ENCODE measurements at places on chromosomes 13 and 19. TPM values are rescaled to one million over a fixed set of nuclear protein-coding genes. Genes with fewer than 3 reads are reported as not detected.
A peak's percentile ranks its signal among the peaks of the same experiment; 100 is the strongest.

Gene UBE2L5
- total RNA-seq, result not detected

DNA sequence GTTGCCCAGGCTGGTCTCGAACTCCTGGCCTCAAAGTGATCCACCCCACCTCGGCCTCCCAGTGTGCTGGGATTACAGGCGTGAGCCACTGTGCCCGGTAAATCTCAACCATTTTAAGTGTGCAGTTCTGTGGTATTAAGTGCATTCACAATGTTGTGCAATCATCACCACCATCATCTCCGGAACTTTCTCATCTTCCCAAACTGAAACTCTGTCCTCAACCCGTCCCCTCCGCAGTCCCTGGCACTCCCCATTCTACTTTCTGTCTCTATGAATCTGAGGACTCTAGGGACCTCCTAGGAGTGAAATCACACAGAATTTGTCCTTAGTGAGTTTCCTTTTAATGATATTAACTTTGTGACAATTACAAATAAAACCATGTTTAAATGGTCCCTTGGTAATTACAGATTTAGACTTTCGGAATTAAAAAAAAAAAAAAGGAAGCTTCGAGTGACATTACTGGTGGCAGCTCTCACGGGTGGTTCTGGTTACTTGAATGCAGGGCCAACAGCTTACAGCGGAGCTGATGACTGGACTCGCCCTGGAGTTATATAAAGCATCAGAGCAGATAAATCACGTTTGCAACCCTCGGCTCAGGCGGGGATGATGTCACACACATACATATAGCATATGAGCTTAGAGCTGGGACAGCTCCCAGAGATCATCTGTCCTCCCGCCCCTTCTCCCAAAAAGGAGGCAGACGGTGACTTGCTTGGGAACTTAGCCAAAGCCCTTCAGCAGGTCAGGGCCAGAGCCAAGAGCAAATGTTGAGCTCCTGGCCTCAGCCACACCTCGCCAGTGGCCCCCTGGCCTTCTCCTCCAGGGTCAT, 89.8 kb downstream of the ZNF557 start:
- DNase-seq, result peak; percentile 95

Gene TMEM255B
- total RNA-seq, result 1.4 TPM

DNA sequence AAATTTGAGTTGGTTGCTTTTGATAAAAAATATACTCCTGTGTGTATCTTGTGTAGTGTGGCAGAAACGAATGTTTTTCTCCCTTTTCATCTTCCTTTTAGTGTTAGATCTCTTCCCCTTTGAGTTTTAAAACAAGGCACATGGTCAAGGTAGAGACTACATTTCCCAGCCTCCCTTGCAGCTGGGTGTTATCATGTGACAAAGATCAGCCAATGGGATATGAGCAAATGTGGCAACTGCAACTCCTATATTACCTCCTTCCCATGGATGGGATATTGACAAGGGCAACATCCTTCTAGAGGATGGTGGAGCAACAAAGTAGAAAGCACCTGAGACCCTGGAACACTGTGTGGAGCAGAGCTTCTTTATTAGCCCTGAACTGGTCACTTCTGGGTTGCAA, 42.4 kb downstream of the ADGRE3 start:
- DNase-seq, result no peak

DNA sequence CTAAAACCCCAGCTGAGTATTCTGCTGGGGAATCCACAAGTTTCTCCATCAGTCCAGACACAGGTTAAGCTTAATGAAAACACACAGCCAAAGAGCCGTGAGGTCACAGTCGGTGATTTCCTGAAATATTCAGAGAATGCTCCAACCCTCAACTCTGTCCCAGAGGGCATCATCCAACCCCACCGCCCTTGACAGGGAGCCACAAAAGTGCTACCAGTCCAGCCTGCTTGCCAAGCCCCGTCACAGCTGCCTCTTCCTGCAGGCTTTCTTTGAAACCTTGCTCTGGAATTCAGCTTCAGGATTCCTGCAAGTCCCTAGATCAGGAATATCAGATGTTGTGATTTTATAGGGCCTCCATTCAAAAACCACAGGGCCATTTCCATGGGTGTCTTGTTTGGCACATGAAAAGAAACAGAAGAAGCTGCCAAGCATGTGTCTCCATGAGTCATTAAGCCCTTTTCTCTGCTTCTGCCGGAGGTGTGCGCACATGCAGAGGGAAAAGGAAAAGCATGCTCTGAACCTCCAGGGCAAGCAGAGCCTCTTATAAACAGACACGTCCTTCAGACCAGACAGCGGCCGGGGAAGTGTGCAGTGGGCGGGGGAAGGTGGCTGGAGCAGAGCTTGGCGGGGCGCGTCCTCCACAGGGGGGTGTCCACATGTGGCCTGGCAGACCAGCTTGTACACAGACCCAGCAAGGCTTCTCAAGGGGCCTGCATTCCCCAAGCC, 164.7 kb downstream of the KATNAL1 start:
- DNase-seq, result peak; percentile 96

GRCh38 chr13:94641409-94641941, 39.8 kb downstream of the GPR180 start:
- no peak for DNase-seq

DNA sequence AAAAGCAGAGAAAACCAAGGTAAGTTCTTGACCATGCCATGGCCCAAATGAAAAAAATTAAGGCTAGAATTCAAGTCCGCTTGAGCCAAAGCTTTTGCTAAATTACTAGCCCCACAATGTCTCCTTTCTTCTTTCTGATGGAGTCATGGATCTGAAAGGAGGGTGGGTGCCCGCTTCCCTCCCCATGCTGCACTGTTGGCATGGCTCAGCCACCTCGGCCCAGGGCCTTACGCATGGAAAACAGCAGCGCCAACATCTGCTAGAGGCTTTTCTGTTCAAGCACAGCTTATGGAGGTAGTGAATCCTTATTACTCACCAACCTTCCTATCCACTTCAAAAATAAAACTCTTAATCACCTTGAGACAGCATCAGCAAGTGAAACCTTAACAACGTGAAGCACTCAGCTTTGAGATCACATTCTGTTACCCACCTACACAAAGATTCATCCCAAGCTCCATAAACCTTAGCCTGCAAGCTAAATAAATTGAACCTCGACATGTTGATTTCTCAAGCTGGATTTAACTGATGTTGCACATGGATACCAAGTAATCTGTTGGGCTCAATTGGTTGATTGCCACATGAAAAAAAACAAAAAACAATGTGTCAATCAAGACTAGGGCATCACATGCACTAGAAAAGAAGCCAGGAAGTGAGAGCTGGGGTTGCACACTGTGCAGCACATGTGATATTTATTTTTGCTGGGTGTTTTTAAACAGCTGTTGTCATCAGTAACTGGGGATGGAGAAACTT, 43.4 kb downstream of the TPT1 start:
- no peak for DNase-seq

Gene STK24
- total RNA-seq, result 82.1 TPM

All from MG63 (cell line).